Left forelimb (tissue), 1 donor: ENCODE measurements at places on chromosomes 2 and 18.

- DNase-seq: no peak
Measured at GRCh38 chr18:50716902-50717301, 102.9 kb downstream of the MRO start.

- no peak for DNase-seq
Measured at GRCh38 chr2:133821107-133821760, 253.0 kb upstream of the NCKAP5 start.

DNA sequence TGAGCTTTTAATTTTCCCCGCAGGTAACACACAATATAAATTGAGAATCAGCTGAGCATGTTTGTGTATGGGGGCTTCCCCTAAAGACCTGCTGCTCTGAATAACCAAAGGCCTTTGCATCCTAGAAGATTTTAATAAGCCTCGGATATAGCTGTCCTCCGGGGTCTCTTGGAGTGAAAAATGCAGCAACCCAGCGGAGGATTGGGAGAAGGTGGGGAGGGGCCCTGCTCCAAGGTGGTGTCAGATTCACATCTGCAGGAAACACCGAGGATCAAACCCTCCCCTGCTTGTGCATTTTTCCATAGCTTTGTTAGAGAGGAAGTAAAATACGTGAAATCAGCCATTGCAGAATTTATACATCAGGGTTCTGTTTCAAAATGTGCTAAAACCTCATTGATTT, 63.0 kb upstream of the OTOF start:
- no peak for DNase-seq

DNA sequence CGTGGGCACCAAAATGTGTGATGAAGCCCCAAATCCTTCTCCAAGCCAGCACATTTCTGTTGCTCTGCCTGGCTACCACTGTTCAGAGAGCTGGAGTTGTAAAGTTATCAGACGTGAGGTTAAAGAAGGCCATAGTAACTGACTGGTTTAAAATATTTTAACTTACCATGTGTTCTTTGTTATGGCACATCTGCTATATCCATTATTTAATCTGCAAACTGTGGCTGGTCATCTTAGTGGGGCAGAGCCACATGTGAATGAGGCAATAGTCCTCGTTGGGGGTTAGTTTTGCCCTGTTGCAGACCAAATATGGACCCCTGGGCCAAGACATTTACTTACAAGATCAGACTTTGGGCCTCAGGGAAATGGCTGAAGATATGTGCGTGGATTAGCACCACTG, 214.4 kb upstream of the RASGRP3 start:
- no peak for DNase-seq

GRCh38 chr2:103249462-103249861, 487.6 kb downstream of the TMEM182 start:
- no peak for DNase-seq

DNA sequence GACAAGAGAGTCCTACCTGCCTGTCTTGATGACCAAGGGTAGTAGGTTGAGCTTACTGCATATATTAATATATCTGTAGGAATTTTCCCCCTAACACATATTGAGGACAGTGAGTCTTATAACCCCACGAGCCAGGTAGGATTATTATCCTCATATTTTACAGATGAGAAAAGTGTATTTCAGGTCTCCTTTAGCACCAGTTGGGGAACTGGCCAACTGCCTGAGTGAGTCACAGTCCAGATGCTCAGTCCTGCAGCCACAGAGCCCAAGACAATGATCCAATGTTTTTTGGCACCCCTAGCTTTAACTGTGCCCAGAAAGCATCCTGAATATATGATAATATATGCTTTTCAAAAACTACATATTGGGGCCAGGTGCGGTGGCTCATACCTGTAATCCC, 30.8 kb upstream of the GLS start:
- DNase-seq: no peak

GRCh38 chr18:3214855-3215637, 4.7 kb downstream of the MYOM1 start:
- no peak for DNase-seq

GRCh38 chr18:78429127-78430108, 550.2 kb upstream of the SALL3 start:
- DNase-seq: no peak

- no peak for DNase-seq
Measured at GRCh38 chr2:95051626-95052025, 26.1 kb downstream of the MAL start.

- DNase-seq: no peak
Measured at GRCh38 chr2:165871025-165871424, 77.0 kb upstream of the GALNT3 start.

GRCh38 chr2:110713513-110714362, 18.6 kb upstream of the ACOXL start:
- no peak for DNase-seq

DNA sequence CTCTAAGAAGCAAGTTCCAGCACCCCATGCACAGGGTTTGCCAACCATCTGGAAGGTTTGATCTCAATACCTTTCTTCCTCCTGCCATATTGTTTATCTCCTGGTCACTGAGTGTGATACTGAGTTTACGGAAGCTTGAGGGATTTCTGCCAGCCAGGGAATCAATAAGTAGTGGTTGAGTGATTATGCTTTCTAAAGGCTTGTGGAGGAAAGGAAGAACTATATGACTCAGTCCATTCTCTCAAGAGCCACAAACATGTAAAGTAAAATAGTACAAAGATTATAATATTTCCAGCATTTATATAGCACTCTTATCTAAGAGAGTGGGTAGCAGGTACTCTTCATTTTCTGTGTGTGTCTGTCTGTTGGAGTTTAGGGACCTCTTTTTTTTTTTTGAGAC, 49.2 kb downstream of the SLC4A3 start:
- DNase-seq: no peak

DNA sequence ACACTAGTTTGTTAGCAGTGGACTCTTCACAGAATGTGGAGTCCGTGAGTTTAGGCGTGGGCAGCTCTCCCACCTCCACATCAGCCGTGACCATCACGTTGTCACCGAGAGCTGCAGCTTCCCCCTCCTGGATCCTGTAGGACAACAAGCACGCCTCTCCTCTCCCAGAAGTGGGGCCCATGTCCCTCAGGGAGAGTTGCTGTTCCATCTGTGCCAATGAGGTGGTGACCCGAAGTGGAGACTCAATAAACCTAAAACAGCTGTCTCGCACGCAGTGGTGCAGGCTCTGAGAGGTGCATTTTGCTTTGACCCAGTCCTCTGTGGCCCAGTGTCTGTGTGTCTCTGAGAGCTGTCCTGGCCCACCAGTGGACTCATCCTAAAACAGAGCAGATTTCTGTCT, 456.5 kb upstream of the SOX11 start:
- no peak for DNase-seq

- no peak for DNase-seq
Measured at GRCh38 chr2:65661980-65662653, 229.7 kb upstream of the SPRED2 start.

- no peak for DNase-seq
Measured at GRCh38 chr2:53695575-53695974, 72.0 kb upstream of the CHAC2 start.

DNA sequence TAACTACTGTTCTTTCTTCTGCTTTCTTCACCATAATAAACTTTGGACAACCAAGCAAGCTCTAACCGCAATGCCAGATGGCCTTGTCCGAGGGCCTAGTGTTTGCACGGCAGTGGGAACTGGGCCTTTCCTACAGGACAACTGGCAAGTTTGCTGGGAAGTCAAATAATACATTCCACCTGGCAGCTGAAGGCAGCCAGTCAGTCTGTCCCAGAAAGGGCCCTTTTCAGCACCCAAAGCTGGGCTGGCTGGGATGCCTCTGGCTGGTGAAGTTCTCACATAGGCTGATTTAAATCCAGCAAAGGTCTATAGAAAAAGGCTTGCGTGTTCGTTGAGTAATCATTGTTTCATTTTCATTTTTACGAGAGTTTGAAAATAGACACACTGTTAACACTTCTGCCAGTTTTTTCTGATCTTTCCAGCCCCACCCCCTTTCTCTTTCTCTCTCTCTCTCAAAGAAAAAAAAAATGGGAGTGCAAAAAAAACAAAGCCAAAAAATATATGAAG, 110.0 kb upstream of the EPAS1 start:
- peak; percentile 55 for DNase-seq

- no peak for DNase-seq
Measured at GRCh38 chr2:108320326-108320922, 31.7 kb downstream of the SULT1C2 start.

- DNase-seq: no peak
Measured at GRCh38 chr2:36165132-36165531, 190.4 kb upstream of the CRIM1 start.
